ENCODE measurements at places on chromosomes 1 and 21.
A peak's percentile ranks its signal among the peaks of the same experiment; 100 is the strongest.

- DNase-seq = no peak
These were observed 42.1 kb upstream of the DMRTB1 start for GRCh38 chr1:53417074-53417511.

- no peak for DNase-seq
These were observed 627.6 kb downstream of the NPHP4 start for GRCh38 chr1:5364591-5364990.

- no peak for DNase-seq
These were observed 1.4 kb upstream of the DENND2C start for GRCh38 chr1:114671011-114671938.

DNA sequence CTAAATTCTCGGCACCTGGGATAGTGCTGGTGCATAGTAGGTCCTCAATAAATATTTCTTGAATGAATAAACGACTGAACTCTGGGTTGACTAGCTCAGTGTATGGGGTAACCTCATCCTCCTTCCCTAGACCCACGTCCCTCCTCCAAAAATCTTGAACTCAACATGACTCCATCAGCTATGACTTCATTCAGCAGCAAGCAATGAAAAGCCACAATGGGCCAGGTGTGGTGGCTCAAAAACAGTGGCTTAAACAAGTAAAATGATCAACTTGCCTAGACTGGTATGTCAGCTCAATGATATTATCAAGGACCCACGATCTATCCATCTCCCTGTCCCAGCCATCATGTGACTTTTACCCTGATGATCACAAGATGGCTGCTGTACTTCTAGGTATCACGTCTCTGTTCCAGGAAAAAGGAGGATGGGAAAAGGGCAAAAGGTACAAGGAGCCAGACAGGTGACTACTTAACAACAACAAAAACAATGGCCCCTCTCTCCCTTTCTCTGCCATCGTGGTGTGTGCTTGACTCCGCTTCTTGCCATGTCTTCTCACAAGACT lies 13.0 kb upstream of the PAQR7 start:
- DNase-seq = no peak

- no peak for DNase-seq
These were observed 30.2 kb downstream of the BRDT start for GRCh38 chr1:91979383-91979782.

GRCh38 chr21:34554227-34554626 lies 42.2 kb upstream of the KCNE1 start:
- DNase-seq = no peak

DNA sequence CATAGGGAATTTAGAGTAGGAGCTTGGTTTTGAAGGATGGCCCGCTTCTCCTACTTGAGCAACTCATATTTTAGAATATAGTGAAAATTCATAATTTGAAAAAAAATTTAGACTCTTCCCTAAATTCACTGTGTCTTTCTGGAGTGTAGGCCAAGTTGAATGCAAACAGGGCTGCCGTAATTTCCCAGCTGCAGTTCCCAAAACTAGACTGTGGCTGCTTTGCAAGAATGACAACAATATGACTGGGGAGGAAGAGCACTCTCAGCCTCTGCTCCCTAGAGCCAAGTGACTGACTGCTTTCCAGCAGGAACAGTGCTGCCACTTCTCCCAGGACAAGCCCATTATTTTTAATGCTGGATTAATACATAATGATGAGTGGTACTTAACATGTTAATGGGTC lies 209.0 kb downstream of the RHOU start:
- no peak for DNase-seq

GRCh38 chr1:111471012-111471411 lies 2.8 kb upstream of the C1orf162 start:
- no peak for DNase-seq

GRCh38 chr1:17013491-17014320 lies 2.0 kb upstream of the ATP13A2 start:
- DNase-seq = no peak

GRCh38 chr21:26077521-26077920 lies 93.0 kb downstream of the APP start:
- DNase-seq = no peak

DNA sequence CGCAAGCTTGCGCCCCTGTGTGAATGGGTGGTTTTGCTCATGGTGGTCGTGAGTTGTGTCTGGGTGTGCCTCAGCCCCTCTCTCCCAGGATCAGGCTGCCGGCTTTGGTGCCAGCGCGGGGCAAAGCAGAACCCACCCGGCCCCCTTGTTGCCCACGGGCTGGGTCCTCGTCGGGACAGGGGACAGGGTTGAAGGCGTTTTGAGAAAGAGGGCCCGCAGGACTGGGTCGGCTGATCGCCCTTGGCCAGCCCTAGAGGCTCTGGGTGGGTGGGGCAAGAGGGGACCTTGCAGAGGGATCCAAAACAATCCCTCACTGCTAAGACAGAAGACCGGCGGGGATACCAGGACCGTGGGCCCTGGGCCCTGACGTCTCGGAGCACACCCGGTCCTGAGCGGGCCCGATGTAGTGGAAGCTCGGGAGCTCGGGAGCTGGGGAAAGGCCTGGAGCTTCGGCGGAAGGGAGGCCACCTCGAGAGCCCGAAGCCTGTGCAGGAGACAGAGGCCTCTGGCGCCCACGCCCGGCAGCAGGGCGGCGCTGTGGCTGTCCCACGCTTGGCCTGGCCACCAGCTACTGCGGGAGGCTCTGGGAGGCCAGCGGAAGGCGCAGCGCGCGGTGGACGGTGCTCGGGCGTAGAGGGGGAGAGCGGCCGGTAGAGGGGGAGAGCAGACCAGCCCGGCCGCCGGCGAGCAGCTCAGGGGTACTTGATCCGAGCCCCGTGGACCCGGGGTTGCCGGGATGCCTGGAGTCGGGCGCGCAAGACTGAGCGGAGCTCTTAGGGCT lies 2.8 kb upstream of the ZNF678 start:
- no peak for DNase-seq

DNA sequence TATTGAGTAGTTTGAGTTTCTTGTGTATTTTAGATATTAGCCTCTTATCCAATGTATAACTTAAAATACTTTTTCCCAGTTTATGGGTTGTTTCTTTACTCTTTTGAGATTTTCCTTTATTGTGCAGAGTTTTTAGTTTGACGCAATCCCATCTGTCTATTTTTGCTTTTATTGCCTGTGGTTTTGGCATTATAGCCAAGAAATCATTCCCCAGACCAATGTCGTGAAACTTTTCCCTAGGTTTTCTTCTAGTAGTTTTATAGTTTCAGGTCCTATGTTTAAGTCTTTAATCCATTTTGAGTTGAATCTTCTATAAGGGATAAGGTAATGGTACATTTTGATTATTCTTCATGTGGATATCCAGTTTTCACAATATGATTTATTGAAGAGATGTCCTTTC lies 87.6 kb downstream of the LEPR start:
- no peak for DNase-seq

DNA sequence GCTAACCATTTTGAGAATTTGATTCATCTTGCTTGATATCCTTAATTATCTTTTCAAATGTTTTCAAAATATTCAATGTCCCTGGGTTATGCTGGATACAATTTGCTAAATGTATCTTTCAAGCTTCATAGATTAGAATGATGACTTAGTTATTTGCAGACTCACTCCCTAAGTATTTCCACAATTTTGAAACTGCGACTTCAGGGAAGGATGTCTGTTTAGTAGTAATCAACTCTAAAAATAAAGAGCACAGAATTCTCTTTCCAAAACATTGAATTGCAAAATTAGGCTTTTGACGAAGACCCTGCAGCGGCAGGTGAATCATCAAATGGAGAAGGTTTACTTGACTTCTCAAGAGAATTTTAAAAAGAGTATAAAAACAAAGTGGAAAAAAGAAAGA lies 14.2 kb downstream of the RGS1 start:
- DNase-seq = no peak

DNA sequence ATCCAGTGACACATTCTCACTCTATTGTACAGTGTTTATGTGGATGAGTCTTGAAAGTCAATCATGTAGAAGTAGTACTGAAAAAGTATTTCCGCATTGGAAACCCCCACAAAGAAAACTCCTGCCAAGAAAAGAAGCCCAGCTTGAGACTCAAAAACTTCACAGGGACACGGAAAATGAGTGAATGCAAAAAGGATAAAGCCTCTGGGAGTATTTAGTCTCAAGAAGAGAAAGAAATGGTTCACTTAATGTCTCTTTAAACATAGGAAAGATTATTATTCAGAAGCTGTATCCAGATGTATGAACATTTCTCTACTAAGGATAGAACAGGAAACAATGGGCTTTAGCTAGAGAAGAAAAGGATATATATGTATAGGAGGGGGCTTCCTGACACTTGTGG lies 304.5 kb downstream of the BARHL2 start:
- DNase-seq = no peak

DNA sequence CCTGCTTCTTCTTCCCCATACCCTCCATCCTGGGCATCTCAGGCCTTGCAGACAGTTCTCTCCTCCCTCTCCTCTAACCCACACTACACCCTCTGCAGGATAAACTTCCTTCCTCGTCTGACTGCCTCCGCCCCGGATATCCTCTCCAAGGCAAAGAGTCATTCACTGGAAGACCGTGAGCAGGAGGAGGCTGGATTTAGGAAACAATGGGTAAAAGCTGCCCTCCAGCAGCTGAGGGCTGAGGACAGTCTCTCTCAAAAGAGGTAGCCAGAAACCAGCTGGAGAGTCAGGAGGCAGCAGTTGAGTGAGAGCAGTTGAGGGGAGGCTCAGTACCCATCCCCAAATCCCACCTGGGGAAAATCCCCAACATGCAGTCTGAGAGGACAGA lies 1.4 kb downstream of the CSRP1 start:
- no peak for DNase-seq

DNA sequence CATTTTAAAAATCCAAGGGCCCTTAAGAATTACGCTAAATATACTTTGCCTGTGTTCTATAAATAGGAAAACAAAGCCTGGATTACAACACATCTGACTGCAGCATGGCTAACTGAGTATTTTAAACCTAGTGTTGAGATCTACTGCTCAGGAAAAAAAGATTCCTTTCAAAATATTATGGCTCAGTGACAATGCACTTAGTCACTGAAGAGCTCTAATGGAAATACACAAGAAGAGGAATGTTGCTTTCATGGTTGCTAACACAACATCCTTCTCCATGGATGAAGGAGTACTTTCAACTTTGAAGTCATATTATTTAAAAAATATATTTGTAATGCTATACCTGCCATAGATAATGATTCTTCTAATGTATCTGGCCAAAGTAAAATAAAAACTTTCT lies 248.3 kb upstream of the NEGR1 start:
- DNase-seq = no peak

- DNase-seq = no peak
These were observed 165.0 kb upstream of the KCTD3 start for GRCh38 chr1:215402147-215402546.

DNA sequence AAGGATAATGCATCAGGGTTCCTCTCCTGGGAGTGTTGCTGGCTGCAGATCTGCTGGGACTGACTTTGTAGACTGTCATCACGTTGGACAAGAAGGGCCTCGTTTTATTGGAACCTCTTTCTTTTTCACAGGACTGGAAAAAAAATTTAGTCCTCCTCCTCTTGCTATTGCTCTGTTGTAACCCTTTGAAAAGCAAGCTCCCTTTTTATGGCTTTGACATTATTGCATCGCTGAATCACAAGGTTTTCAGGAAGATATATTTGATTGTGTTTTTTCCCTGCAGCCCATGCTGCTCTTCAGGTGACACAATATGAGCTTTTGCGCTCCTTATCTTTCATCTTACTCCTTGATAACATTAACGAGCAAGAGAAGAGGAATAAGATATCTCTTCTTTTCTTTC lies 290.9 kb downstream of the CAMTA1 start:
- no peak for DNase-seq

DNA sequence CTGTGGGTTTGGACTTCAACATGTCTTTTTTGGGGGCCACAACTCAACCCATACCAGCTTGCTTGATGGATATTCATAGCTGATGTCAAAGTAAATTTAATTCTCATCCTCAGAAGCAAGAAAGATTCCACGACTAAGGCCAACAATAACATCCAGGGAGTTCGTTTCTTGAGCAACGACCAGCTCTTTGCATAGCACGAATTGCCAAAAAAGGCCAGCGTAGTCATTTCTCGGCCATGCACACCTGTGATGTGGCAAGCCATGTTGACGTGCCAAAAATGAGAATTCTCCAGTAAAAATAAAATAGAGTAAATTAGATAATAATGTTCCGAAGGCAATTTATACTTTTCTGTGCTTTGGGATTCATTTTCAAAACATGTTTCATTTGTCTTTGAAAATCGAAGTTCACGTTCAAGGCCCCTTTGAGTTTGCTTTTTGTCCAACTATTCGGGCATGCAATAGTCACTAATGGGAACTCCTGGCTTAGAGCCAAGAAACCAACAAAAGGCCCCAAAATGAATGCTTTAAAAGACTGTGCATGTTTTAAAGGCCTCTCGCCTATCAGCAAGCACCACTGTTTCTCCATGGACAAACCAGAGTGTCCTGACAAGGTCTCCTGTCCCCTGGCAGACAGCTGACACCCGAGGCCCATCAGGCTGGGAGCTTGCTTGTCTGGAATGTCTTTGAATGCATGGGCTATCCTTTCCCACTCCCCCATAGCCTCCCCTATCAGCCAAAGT lies 14.4 kb upstream of the IGSF5 start:
- peak; percentile 2 for DNase-seq

DNA sequence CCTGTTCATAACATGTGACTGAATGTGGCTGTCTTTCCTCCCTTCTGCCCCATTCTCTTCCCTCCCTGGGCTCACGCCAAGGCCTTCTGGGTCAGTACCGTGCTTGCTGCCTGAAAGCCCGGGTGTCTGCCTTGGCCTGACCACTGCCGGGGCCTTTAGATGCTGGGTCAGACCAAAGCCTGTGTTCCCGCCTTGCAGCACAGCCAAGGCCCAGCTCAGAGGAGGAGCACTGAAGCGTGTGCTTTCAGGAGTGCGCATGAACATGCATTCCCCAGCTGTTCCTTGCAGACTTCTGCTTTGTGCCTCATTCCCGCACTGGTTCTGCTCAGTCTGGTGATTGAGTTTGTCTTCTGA lies 27.0 kb upstream of the SARS1 start:
- DNase-seq = no peak

DNA sequence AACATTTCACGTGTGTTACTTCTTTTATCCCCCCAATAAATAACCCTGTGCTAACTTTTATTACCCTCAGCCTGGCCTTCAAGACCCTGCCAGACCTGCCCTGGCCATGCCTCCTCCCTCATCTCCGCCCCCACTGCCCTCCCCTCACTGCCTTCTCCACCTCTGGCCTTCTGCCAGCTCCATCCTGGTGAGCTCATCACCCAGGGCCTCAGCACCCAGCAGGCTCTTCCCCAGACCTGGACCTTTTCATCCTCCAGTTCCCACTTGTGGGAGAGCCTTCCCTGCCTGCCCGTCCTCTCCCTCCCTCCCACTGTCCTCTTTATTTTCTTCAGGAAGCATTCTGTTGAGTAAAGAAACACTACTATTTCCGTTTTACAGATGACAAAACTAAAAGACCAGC lies 72.0 kb downstream of the SLC66A1 start:
- no peak for DNase-seq

- DNase-seq = no peak
These were observed 13.4 kb downstream of the ZCCHC17 start for GRCh38 chr1:31310198-31310597.

DNA sequence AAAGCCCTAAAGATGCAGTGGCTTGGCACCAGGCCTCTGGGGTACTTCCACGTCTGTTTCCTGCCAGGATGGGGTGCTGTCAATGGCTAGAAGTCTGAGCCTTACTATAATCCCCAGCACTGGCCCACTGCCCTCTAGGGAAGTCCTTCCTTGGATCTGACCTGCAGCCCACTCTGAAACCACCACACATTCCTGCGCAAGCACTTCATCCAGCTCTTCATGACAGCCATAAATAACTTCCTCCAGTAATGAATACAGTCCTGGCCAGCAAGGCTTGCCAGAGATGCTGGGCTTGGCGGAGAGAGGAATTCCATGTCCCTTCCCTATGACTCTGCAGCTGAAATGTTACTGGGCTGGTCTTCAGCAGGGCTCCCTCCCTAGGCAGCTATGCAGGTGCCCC lies 32.6 kb downstream of the ALPL start:
- DNase-seq = no peak

All from hypothalamus (tissue), 51 donors.